ENCODE measurements at places on chromosomes 2 and 18. TPM values are rescaled to one million over a fixed set of nuclear protein-coding genes. Genes with fewer than 3 reads are reported as not detected.

The SOWAHC gene
- 9.7 TPM for polyA plus RNA-seq

The ALK gene
- polyA plus RNA-seq = 0.11 TPM

The CCDC74B gene
- polyA plus RNA-seq = 5.2 TPM

The G6PC2 gene
- not detected for polyA plus RNA-seq

The SLC8A1 gene
- 7.6 TPM for polyA plus RNA-seq

The ATIC gene
- 46.3 TPM for polyA plus RNA-seq

- DNase-seq = no peak
Measured at GRCh38 chr2:50859110-50859509, 172.8 kb downstream of the NRXN1 start.

GRCh38 chr2:12223732-12224131 is 477.3 kb downstream of the LPIN1 start:
- DNase-seq = no peak

DNA sequence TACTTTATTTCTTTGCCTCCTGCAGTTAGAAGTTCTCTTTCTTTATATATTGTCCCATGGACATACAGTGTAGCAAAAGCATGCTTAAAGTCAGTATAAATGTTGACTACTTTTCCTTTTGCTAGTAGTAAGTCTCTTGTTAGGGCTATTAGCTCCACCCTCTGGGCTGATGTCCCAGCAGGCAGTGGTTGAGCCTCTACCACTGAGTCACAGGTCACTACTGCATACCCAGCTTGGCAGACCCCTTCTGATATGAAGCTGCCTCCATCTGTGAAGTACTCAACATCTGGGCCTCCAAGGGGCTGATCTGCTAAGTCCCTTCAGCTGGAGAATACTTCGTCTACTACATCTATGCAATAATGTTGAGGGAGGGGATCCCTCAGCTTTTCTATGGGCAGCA is 61.0 kb upstream of the SLC35G4 start:
- DNase-seq = peak; percentile 35

- no peak for DNase-seq
Measured at GRCh38 chr2:6934758-6935651, 17.8 kb downstream of the RNF144A start.

DNA sequence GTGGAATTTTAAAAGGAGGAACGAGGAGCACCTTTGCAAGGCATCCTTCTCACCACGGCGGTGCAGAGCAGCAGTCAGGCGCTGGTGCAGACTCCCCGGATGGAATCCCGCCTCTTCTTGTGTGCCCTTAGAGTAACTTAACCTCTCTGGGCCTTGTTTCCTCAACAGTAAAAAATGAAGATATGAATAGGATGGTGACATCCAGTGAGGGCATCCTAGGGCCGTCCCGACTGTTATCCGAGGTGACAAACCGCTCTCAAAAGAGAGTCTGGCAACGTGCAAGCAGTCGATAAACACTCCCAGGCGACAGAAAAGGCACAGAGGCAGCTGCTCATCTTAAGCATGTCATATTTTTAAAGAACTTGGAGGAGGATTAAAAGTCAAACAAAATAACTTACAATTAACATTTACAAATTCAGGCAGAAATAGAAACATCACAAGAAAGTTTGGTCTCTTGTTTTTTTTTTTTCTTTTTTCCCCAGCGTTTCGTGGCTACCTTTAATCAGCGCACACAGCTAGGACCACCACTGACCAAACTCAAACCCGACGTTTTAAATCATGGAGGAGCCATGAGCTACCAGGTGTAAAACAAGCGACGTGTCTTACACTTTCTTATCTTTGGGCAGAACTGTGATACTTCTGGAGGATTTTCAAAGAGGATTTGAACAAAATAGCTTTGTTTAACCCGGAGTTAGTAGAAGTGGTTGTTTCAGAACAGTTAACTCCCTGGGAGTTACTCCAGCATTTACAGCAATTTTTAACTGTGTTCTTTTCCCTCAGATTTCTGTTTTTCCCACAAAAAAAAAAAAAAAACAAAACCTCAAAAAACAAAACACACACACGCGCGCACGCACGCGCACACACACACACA is 2.1 kb downstream of the MBP start:
- no peak for DNase-seq

DNA sequence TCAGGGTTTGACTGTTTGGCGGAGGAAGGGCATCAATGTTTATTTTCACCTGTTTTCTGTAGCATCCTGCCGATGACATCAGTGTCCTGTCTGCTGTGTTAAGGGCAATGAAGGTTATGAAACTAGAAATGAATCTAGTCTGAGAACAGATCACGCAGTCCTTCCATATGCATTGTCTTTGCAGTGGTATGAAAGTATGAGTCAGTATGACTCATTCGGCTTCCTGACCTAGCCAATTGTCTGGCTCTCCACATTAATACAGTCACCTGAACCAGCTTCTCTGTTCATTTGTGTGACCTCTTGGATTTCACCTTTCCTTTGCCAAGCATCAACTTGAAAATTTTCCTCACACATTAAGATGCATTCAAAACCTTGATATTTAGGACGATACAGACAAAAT is 353.8 kb downstream of the RND3 start:
- DNase-seq = no peak

DNA sequence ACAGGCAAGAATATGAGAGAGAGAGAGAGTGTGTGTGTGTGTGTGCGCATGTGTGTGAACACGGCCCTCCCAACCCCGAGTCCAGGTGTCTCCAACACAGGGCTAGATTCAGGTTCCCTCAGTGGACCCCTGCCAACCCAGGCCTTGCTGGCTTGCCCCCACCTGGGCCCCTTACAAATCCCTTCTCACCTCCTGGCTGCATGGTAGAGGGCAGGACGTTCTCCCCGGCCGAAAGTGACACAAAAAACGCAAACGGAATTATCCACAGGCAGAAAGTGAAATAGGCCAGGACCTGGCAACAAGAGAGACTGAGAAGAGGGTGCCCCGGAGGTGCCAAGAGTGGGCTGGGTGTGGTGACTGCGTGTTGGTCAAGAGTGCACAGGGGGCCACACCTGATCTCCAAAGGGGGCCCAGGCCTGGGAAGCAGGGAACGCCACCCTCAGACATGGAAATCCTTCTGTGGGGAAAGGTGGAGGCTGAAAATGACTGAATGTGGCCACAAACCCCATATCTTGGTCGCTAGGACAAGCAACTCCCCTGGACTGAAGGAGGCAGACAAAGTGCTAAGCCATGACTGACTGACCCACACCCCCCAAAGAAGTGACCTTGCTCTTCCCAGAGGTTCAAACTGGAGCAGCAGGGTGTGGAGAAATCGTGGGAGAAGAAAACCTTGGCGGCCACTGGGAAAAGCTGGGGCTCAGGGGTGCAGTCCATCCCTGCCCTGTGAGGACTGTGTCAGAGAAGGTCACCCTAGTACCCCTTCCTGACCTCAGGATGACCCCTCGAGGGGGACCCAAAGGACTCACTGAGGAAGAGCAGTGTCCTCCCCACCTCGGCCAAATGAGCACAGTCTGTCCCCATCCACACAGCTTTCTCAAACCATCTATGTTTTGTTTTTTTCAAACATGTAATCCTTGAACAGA is 5.7 kb downstream of the TEX261 start:
- no peak for DNase-seq

DNA sequence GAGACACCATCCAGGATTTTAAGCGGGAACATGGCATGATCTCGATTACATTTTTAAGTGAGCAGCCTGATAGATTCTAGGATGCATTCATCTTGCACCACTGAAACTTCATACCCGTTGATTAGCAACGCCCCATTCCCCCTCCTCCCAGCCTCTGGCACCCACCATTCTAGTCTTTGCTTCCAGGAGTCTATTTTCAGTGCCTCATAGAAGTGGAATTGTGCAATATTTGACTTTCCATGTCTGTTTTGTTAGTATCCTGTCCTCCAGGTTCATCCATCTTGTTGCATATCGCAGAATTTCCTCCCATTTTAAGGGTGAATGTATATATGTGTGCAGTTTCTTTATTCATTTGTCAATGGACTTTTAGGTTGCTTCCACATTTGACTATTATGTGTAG is 20.9 kb upstream of the SLC66A3 start:
- DNase-seq = no peak

DNA sequence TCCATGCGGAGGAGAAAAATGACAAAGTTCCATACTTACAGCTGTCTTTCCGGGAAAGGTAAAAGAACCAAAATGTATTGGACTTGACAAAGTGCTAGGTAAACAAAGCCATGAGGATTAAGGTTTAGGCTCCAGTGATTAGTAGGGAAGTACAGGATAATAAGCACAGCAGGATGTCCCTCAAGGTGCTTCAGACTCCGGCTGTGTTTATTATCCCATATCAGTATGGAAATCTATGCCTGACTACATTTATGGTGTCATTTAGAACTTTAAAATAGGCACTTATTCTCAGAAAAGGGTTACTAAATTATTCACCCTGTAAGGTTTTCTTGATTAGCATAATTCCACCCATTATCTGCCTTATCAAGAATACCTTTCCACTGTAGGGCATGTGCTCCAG is 136.3 kb upstream of the CCDC68 start:
- no peak for DNase-seq

DNA sequence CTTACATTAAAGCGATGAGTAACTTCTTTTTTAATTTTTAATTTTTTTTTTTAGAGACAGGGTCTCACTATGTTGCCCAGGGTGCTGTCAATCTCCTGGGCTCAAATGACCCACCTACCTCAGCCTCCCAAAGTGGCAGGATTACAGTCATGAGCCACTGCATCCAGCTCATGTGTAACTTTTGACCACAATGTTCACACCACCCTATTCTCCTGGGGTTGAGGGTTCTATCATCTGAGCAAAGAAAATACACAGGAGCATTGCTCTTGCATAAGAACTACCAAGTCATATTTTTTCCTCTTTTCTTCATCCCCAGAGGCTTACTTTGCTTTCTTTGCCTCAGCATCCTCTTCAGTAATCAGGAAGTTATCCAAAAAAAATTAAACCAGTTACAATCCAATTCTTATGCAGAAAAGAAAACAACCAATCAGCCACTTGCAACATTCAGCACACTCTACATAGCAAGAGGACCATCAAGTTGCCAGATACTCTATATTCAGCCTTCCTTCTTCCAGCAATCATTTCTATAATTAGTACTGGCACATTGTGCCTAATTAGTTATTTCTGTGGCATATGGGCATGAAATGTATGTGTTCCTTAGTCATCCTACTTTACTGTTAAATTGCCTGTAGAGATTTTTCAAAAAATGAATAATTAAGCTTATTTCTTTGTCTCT is 345.6 kb downstream of the AKAIN1 start:
- no peak for DNase-seq

DNA sequence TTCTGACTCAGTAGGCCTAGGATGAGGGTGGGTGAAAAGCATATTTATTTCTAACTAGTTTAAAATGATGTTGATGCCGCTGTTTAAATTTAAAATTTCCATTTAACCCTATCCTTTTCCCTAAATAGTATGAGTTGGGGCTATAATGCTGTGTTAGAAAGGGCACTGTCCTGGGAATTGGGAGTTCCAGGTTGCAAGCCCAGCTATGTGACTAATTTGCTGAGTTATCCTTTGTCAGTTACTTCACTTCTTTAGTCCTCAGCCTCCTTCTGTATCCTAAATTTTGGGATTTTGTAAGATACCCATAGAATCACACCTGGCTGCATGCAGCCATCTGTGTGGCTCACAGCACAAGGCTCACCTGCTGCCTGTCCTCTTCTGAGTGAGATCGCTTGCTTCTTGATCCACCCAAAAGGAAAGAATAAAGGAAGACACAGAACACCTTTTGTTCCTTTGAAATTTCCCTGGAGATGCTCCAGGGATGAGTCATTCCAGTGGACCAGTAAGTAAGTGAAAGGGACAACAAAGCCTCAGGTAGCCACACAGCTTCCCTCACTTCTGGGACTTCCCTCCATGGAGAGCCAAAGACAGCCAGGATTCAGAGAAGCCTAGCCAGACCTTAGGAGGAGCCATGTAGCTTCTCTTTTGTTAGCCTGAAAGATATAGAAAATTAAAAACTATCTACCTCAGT is 97.2 kb downstream of the DTNA start:
- DNase-seq = no peak

GRCh38 chr2:145184741-145185651 is 665.1 kb upstream of the ZEB2 start:
- DNase-seq = no peak

DNA sequence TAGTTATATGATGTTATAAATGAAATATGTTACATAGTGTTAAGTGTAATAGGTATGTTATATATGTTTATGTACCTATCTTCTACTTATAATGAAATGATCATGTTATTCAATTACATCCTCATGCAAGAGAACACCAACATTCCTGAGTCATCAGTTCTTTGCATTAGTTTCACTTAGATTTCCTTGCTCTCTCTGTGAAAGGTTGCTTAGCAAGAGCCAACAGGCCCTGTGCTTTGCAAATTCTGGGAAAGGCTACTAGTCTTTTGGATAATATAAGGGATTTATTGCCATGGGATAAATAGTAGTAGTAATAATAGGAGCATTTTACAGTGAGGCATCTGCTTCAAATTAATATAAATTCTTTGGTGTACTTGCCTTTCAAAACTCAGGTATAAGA is 274.8 kb downstream of the SP3 start:
- DNase-seq = no peak

DNA sequence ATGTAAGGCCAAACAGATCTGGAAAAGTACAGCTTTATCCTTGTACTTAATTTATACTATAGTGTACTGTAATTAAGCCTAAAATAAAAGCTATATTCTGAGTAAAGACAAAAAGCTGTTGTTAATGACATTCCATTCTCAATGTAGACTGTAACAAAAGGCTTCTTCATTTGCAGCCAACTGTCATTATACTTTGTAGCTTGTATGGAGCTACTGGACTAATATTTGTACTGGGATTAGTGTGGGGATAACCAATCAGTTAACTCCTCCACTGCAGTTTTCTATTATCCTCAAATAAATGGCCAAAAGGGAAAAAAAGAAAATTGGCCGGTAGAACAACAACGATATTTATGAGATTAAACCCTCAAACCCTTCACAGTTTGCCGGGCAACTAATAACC is 66.5 kb downstream of the STK39 start:
- no peak for DNase-seq

DNA sequence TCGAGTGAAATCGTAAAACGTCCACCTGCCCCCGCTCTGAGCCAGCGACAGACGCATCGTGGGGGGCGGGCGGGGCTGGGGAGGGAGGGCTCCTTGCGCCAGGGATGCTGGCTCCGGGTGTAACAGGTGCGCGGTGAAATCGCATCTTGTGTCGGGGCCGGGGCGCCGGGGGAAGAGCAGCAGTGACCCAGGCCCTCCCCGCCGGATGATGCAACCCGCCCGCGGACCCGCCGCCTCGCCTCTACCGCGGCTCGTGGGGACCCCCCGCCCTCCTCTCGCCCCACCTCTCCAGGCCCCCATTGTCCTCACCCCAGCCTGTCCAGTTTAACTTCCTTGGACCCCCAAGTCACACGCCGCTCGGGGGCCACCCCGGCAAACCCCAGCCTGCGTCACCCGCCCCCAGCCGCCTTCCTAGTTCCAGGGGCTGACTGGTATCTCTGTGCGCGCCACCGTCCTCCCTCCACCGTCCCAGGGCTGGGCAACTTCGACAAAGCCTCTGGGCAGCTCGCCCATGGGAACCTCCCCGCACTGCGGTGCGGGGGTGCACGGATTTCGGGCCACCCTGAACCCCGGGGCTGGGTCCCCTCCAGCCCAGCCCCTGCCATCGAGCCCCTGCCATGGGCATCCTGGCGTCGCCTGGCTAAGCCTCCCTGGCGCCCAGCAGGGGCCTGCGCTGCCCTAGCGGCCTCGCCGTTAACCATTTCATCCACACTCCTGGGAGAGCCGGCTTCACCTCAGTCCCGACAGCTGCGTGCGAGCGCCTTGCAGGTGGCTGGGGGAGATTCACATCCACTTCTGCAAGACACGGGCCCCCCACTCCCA is 799 bp upstream of the KIF1A start:
- no peak for DNase-seq
